ENCODE measurements at places on chromosomes 3 and 15.

GRCh38 chr3:73214846-73215245 is 153.4 kb downstream of the EBLN2 start:
- no peak for DNase-seq

DNA sequence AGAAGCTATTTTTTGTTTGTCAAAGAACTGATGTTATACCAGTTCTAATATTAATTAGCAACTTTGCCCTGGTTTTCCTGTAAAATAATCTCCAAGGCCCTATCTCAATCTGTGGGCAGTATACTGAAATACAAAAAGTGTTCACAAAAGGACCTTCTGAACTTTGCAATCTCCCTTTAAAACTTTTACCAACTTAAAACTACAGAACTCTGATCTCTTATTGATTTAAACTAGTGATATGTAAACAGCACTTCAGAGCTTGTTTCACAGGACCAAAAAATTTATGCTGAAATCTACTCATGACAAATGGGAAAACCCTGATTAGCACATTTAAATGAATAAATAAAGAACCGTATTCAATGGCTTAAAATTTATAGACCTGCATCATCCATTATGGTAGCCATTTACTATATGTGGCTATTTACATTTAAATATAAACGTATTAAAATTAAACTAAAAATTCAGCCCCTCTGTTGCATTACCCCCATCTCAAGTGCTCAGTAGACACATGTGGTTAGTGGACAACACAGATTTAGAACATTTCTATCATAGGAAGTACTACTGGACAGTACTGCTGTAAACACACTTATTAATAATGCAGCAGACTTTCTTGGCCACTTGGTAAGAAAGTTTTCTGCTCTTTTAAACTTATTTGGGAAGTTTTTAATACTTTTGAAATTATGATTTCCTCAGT is 12.0 kb downstream of the AGTR1 start:
- no peak for DNase-seq

- no peak for DNase-seq
These were observed 203.6 kb upstream of the WNT5A start for GRCh38 chr3:55690726-55691125.

DNA sequence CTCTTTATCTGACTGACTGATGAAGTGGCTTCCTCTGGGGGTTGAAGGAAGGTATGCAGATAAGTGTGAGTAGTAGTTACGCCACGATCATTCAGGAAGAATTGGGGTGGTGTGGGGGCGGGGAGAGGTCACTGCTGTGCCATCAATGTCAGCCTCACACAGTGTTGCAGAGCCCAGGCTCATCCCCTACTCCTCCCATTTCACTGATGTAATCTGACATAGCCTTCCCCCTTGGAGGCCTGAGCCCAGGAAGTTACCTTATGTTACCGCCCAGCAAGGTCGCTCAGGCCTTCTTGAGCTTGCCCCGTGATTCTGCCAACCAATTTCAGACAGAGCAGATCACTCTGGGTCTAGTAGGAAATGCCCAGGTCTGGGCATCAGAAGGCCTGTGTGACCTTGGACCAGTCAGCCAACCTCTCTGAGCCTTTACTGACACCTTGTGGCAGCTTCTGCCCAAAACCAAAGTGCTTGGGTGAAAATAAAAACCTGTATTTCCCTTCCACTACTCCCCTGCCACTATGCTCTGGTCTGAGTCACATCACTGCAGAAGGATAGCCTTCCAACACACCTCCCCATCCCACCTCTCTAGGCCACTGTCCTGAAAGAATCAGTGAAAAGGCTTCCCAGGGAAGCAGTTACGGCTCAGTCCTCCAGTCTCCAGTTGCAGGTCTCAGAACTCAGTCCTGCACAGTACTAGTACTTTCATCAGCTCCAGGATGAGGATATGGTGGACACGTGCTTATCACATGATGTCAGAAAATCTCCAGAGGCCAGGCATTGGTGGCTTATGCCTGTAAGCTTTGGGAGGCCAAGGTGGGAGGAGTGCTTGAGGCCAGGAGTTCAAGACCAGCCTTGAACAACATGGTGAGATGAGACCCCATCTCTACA is 28.1 kb upstream of the INSYN1 start:
- no peak for DNase-seq

DNA sequence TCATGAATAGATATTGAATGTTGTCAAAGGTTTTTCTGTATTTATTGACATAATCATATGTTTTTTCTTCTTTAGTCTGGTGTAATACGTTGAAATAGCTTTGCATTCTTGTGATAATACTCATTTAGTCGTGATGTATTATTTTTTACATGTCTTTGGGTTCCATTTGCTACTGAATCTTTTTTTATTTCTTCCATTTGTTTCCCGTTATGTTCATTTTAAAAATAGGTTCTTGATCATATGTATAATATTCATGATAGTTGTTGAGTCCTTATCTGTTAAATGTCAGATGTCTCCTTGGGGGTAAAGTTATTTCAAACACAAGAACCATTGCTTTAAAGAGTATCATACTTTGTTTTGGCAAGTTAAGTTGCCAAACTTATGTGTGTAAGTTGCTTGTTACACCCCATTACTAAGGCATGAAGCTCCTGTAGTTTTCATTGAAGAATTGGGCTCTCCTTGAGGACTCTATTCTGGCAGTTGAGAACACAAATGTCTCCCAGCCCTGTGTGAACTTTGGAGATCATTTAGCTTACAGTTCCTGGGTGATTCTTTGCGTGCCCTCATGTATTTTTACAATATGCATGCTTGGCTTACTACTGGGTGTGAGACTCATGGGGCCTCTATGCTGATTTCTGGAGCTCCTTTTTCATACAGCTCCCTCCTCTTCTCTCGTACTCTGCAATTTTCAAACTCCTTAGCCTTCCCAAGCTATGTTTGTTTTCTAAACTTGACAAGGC is 8.3 kb downstream of the AKAP13 start:
- DNase-seq = no peak

- DNase-seq = no peak
These were observed 617.2 kb upstream of the UBE2E2 start for GRCh38 chr3:22585911-22586310.

- no peak for DNase-seq
These were observed 456.3 kb downstream of the FOXP1 start for GRCh38 chr3:71127052-71127831.

- DNase-seq = no peak
These were observed 25.5 kb upstream of the HACD2 start for GRCh38 chr3:123610331-123610730.

DNA sequence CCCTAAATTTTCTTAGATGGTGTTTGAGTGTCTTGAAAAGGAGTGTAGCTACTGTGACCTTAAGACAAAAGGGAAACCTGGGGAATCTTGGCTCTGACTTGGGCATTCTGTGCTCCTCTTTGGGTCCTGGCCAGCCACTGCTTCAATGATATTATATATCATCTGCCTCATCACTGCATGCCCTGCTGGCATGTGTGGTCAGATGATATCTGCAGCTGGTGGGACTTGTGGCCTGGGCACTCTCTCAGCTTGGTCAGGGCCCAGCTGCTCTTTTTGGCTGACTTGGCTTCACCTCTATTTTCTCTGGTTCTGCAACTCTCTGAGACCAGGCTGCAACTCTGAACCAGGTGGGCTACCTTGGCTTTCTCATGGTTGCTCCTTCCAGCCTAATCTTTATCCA is 446.1 kb upstream of the RARB start:
- no peak for DNase-seq

DNA sequence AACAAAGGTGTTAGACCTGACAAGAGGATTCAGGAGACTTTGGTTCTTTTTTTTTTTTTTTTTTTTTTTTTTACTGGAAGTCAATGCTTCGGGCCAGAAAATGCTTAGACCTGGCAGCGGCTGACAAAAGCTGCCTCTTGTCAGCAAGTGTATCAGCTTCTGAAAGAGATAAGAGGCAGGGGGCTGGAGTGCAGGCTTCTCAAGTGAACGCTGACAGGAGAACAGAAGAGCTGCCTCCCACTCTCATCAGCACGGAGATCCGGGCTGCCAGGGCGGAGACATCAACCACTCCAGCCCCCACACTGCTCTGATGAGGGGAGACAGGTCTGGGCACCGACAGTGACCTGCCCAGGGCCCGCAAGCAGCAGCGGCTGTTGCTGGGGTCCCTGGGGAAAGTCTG is 9.4 kb upstream of the SCN5A start:
- no peak for DNase-seq

GRCh38 chr3:141306276-141306675 is 62.0 kb upstream of the ZBTB38 start:
- no peak for DNase-seq

DNA sequence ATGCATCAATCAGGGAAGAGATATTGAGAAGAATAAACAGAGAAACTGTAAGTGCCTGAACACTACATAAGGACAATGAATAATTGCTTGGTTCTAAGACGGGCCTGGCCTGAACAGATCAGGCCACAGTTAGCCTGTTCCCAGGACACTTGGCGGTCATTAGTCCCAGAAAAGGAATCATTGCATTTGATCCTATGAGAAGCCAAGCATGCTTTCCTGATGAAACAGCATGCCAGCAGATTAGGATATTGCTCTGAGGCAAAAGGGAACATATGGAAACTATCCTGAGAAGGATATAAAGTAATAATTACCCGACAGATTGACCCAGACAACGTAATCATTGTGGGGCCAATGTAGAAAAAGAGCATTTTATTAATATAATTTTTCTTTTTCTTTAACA is 51.9 kb downstream of the STRIT1 start:
- DNase-seq = no peak

- DNase-seq = no peak
These were observed 41.0 kb downstream of the ZNF609 start for GRCh38 chr15:64501396-64501715.

- DNase-seq = no peak
These were observed 13.0 kb upstream of the ACAP2 start for GRCh38 chr3:195455789-195456188.

GRCh38 chr15:81813215-81813614 is 232.6 kb downstream of the MEX3B start:
- DNase-seq = no peak

GRCh38 chr15:75053748-75054125 is 30.3 kb downstream of the PPCDC start:
- DNase-seq = no peak

DNA sequence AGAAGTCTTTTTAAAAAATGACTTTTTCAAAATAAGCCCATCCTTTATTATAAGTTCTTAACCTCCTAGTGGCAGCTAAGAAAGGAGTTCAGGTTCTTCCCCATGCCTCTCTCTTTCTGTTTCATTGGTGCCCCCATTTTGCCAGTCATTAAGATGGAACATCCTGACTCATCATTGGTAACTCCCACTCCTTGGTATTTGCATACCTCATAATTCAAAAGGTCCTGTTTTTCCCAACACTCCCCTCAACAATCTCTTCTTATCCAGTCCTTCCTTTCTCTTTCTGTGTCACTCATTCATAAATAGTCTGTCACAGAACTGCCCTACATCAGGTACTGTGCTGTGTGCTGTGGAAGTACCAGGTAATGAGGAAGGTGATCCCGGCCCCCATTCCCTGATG is 394.0 kb downstream of the FOXP1 start:
- no peak for DNase-seq

DNA sequence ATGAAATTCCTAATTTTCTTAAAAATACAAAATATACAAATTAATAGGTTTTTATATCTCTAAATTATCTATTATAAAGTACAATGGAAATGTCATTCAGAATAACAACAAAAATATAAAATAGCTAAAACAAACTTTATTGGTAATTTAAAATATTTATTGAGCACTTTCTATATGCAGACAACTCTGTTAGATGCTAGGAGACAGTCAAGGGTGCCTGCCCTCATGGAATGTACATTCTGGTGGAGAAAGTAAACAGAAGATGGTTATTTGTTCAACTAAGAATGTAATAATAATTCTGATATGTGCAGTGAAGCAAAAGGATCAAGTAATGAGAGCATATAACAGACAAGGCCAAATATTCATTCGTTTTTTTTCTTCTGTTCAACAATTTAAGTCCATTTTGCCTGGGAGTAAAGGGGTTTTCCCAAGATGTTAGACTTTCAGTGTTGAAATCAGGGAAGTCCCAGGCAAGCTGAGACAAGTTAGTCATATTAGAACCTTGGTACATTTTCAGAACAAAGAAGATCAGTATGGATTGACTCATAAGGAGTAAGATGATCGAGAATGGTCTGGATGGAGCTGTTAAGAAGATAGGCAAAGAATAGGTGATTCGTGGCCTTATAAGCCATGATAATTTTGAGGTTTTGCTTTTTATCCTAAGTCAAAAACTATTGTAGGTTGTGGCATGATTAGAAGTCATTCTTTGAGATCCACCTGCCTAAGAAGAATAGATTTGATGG is 150.2 kb upstream of the MLF1 start:
- DNase-seq = no peak

DNA sequence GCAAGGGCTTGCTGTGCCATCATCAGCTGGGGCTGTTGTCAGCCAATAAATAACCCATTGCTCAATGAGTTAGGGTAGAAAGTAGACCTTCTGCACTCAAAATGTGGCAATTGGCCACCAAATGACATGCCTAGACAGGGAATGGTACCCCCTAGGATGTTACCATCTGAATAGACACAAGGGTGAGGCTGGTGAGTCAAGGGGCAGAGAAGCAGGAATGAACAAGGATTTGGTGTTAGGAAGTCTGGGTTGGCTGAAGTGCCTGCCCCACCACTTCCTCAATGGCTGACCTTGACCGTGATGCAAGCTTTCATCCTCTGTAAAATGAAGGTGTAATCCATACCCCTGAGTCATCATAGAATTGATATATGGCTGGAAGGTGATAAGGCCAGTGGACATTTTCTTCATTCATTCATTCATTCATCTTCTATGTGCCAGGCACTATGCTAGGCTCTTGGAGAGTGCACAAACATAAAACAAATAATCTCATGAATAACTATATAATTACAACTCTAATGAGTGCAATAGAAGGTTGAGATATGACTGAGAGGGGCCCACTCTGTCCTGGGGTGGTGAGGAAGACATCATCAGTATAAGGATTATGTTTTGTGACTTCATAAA is 4.4 kb upstream of the CA12 start:
- DNase-seq = no peak

GRCh38 chr3:63689285-63689684 is 36.8 kb downstream of the SNTN start:
- no peak for DNase-seq

DNA sequence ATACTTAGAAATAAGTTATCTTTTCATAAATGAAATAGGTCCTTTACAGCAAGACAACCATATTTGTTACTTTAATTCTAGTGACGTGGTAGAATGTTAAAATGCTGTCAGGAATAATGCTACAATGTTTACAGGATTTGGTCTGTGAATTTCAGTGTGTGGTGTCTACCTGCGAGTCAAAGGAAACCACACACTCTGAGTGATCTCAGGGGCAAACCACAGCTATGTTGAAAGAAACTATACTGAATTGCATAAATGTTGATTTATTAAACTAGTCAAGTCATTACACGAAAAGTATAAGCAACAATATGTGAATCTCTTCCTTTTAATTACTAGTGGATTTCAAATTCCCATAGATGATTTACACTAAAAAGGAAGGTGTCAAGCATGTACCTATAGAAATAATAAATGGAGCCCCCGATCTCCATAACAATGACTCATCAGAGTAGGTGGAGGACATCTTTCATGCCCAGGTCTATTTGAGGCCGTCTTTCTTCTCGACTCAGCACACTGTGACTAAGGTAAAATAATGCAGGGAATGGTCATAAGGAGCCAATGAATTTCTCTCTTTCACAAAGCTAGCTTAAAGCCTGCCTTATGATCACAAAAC is 463.0 kb downstream of the ERC2 start:
- no peak for DNase-seq

All from activated T-helper 1 cell treated with Interleukin-2 at 50 U/mL for 16 hours (primary cell).